ENCODE measurements at places on chromosomes 12 and 14.

GRCh38 chr12:88994971-88995370, 357.3 kb downstream of the DUSP6 start:
- no peak for DNase-seq

- no peak for DNase-seq
These were observed 61.3 kb downstream of the ATF7IP start for GRCh38 chr12:14426792-14427191.

DNA sequence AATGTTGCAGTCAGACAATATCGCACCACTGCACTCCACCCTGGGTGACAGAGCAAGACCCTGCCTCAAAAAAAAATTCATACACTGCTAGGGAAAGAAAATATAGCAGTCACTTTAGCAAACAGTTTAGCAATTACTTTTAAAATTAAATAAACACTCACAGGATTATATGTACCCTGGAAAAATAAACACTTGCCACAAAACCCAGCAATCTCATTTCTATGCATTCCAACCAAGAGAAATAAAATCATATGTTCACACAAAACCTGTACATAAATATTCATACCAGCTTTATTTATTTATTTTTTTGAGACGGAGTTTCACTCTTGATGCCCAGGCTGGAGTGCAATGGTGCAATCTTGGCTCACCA, 20.2 kb downstream of the ATXN2 start:
- no peak for DNase-seq

DNA sequence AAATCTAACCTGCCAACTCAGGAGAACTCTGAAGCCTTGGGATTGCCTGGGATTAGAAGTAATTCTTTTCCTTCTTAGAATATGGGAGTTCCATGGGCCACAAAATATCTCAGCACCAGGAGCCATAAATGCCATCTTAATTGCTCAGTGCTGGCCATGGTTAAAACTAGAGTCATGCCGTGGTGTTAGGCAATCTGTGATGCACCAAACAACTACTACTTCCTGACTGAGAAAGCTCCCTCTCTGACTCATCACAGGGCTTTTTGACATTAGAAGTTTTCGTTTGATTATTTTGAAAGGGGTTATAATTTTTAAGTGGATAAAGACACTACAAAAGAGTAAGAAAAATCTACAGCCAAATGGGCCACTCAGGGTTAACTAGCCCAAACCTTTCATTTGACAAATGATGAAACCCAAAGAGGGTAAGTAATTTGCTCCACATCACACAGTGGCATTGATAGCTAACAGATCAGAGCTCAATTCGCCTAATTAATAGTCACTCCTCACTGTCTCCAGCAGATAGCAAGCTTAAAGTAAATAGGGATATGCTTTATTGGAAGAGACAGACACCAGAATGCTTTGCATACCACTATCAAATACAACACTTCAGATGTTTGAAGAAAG, 377.3 kb downstream of the EMP1 start:
- peak; percentile 47 for DNase-seq

DNA sequence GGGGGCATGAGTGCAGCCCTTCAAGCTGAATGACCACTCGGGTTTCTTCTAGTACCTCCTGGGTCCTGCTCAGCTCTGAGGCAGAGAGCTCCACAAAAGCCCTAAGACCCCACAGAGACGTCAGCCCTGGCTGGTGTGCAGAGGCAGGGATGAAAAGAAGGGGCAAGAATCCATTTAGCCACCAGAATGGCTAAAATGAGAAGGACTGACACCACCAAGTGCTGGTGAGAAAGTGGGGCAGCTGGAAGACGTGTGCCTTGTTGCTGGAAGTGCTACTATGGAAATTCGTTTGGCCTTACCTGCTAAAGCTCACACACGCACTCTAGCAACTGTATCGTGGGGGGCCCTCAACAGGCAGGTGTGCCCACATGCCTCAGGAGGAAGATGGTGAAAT, 26.7 kb downstream of the RILPL1 start:
- no peak for DNase-seq

DNA sequence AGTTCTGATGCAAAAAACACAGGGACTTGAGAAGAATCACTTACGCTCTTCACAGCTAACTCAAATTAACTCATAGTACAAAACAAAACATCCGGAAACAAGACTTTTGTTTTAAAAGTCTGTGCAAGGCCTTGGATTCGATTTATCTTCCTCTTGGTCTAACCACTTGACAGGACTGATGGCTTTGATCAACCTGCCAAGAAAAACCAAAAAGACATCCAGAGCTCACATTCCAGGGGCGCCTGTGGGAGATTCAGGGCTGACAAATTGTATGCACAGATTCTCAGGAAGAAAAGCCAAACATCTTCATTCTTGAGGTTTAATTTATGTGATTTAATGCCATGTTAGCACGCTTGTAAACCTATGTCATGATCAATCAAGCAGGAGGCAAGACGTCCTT, 129.1 kb upstream of the TMCC3 start:
- peak; percentile 82 for DNase-seq

DNA sequence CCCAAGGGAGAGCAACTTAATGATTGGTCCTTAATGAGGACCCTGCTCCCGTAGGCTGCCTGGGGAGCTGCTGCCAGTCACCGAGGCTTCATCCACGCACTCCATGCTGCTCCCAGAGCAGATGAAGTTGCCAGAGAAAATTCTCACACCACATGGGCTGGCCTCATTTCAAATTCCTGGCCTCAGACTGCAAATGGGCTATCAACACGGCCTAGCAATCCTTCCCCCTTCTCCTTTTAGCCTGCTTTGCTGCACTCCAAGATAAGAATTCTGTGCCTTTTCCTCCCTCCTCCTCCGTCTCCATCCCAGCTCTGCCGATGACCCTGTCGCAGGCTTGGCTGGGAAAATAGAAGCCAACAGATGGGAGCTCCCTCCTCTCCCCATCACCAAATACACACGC, 10.8 kb upstream of the DGLUCY start:
- no peak for DNase-seq

DNA sequence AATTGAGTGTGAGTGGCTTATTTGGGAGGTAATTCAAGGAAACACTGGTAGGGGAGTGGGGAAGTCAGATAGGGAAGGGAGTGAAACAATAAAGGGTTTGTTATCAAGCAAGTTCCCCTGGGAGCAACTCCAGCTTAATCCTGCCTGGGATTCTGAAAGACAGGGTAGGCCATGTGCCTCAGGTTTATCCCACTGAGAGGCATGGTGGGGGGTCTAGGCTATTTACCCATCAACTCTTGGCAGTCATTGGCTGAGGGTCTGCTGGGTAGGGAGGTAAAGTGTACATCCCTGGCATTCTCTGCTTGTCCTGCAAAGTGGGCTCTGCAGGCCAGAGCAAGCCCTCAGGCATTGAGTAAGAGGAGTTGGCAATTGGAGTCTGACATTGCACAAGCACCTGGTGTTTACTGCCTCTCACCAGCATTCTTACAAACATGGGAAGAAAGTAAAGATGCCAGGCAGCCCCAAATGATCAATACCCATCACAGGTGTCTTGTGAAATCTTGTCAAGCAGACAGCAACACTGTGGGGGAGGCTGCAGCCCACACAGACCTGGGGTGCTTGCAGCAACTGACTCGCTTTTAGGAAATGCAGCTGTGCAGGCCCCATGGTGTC, 169.3 kb downstream of the KTN1 start:
- no peak for DNase-seq

- no peak for DNase-seq
These were observed 22.8 kb upstream of the CEBPE start for GRCh38 chr14:23141706-23142444.

DNA sequence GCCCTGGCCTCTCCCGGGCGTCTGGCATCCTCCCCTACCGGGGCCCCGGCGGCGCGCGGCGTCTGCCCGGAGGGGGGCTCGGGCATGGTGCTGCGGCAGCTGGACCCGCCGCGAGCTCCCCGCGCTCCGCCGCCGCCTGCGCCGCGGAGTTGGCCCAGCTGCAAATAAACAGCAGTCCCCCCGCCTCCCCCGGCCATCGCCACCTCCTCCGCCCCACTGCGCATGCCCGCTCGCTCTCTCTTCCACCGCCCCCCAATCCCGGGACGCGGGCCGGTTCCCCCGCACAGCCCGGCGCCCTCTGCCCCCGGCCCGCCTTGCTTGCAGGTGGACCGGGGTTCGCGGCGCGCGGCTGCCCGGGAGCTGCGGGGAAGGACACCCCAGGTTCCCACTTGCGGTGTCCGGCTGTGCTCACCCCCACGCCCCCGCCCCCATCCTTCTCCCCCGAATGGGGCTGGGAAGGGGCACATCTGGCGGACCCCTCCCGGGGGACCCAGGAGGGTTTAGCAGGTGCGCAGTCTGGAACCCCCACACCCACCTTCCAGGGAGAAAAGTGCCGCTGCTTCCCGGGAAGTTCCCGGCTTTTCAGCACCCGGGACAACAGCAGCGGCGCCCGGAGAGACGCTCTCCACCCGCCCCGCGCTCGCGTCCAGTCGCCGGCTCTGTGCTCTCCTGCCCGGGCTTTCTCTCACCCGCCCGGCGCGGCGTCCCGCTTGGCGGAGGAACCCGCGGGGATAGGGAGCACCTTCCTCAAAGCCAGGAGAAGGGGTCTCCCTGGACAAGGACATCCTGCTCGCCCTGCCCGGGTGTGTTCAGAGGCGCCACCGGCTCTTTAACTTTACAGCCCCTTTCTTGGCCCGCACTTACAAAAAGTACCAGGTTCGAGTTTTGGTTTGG, at the start of gene TMTC1:
TSS of gene TMTC1 (minus strand) at position 170 of the 894 bp plus-strand sequence. CDS start 191 bp downstream, outside the sequence.
- DNase-seq = no peak

DNA sequence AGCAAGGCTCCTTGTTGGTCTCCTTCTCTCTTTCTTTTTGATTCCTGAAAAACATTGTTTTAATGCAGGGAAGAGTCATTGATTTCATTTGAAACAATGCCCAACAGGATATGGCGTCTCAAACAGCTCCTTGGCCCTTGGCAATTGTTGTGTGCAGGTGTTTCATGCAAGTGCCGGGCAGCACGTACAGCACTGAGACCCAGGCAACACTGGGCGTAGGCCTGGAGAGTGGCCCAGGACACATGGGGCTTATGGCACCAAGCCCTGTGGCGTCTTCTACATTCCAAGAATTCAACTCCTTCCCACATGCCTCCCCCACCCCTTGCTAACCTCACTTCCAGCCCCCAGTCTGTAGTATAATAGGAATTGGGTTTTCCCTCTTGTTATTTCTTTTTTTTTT, 230.4 kb downstream of the SPTSSA start:
- DNase-seq = no peak

GRCh38 chr14:57847706-57848105, 18.2 kb downstream of the SLC35F4 start:
- DNase-seq = no peak

- no peak for DNase-seq
These were observed 12.6 kb downstream of the TRAPPC6B start for GRCh38 chr14:39157491-39157890.

- DNase-seq = no peak
These were observed 3.2 kb upstream of the PYGL start for GRCh38 chr14:50947446-50947845.

GRCh38 chr12:107661830-107662229, 23.8 kb upstream of the PWP1 start:
- no peak for DNase-seq

- no peak for DNase-seq
These were observed 404.9 kb downstream of the AEBP2 start for GRCh38 chr12:19844224-19844623.

DNA sequence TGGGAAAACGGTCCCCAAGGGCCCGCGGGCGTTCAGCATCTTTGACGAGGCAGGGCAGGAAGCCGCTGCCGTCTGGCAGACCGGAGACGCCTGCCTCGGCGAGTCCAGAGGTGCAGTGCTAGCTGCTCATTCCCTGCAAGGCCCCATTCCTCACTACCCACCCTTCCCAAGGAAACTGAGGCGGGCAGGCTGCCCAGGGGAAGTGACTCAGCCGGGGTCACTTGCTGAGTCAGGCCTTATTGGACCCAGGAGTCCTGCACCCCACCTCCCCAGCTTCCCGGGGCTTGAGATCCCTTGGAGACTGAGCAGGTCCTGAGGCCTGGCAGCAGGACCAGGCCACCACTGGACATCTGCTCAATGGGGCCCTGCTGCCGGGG, 3.7 kb downstream of the SH2B3 start:
- no peak for DNase-seq

GRCh38 chr14:24259282-24260025, 3.5 kb downstream of the TGM1 start:
- DNase-seq = no peak

DNA sequence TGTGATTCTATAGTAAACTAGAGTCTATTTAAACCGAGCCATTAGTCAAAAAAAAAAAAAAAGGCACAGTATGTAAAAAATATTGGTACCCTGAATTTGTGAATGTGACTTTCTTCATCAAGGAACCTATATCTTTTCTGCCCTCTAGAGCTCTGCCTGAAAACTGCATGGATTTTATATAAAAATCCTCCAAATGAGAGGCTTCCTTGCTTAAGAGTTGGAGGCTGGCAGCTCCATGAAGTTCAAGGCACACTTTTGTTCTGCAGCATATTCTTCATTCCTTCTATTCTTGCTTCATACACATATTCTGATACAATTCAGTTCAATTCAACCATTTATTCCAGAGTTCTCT, 23.1 kb upstream of the NKX2-8 start:
- DNase-seq = no peak

DNA sequence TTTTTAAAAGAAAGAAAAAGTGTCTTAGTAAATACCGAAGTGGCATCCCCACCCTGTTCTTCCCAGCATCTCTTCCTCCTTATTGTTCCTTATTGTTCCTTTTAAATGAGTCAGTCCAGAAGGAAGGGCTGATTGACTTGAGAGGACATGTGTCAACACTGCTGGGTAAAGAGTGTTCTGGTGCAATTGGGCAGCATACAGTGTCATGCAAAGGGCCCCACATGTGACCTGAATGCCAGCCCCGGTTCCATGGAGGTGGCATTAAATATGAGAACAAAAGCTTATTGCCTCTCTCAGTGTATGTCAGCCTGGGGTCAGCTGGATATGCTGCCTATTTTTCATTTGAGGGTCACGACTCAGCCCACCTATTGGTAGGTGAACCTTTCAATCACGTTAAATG, 58.9 kb upstream of the RIC8B start:
- DNase-seq = no peak

GRCh38 chr12:52944683-52945388, 4.1 kb upstream of the KRT18 start:
- DNase-seq = no peak

- peak; percentile 91 for DNase-seq
These were observed 22.8 kb downstream of the ATF1 start for GRCh38 chr12:50786498-50787231.

DNA sequence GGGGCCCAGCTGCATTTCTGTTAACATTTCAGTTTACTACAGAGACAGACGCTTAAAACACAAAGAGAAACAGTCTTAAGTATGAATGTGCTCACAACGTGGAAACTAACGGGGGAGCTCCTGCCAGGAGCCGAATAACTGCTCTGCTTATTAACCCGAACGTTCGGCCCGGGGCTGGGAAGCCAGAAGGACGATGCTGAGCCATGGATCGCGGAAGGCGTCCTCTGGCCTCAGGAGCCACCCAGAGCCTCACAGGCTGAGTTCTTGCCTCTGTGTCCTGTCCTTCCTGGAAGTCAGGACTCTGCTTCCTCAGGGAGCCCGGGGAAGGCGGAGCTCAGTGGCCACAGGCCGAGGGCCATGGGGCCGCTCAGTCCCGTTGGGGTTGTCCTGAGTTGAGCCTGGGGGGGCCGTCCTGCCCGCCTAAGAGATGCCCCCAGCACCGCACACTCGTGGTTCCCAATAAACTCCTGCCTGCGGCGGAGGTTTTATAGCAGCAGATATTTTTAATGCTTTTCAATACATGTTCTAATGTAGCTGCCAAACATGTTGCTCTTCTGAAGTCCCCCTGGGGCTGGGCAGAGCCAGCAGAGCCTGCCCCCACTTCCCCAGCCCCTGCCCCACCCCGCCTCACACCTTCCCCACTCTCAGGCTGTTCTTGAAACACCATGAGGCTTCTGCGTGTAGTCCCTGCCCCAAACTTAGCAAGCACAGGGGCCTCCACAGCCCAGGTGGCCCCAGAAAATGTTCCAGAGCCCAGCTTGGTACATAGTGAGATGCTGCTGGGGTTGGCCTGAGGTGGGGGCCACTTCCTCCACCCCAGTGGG, 3.4 kb upstream of the TEX22 start:
- no peak for DNase-seq

All from GM04503 (cell line).